Activated T-cell treated with anti-CD3 and anti-CD28 coated beads, Interleukin-2, amount 50 U/mL, for 4 hours (primary cell): ENCODE measurements at places on chromosomes 3 and 15. TPM values are rescaled to one million over a fixed set of nuclear protein-coding genes. Genes with fewer than 3 reads are reported as not detected.

LRRC34 gene
- total RNA-seq = 0.35 TPM

DUOXA2 gene
- total RNA-seq = not detected

DNA sequence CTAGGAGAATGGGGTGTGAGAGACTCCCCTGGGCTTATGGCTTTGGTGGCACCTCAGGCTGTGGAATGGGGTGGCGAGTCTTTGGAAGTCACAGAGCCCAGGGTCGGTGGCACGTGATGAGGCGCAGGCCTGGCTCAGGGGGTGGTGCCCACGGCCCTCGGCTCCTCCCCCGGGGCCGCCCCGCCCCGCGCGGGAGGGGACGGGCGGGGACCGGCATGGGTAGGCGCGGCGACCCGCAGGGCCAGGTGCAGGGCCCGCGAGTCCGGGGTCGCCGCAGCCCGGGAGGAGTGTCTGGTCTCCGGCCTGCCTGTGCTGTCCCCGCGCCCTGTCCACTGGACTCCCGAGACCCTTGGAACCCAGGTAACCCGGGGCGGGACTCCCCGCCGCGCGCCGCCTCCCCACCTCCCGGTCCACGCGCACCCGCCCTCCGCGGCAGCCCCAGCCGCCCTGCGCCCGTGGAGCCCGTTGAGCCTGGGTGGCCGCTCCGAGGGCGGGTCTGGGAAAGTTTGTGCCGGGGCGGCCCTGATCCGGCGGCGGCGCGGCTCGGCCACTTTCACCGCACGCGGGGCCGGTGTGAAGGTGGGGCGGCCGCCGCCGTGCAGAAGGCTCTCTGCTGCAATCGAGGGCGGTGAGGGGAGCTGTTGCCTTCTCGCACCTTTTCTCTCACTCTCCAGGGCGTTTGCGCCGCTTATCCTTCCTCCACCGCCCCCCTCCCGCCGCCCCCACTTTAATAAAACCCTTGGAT, at the start of gene PAQR5:
PAQR5 (plus strand) TSS at position 216 of the 745 bp plus-strand sequence. CDS start 61,169 bp downstream, outside the sequence.
- no peak for DNase-seq

NR2F2 gene
- 0.15 TPM for total RNA-seq

C15orf62 gene
- total RNA-seq = 0.53 TPM

VWA5B2 gene
- 0.16 TPM for total RNA-seq

CFAP91 gene
- total RNA-seq = 0.29 TPM

CCR9 gene
- total RNA-seq = not detected

GRCh38 chr15:80722811-80723210, 27.7 kb downstream of the ABHD17C start:
- DNase-seq = no peak

DNA sequence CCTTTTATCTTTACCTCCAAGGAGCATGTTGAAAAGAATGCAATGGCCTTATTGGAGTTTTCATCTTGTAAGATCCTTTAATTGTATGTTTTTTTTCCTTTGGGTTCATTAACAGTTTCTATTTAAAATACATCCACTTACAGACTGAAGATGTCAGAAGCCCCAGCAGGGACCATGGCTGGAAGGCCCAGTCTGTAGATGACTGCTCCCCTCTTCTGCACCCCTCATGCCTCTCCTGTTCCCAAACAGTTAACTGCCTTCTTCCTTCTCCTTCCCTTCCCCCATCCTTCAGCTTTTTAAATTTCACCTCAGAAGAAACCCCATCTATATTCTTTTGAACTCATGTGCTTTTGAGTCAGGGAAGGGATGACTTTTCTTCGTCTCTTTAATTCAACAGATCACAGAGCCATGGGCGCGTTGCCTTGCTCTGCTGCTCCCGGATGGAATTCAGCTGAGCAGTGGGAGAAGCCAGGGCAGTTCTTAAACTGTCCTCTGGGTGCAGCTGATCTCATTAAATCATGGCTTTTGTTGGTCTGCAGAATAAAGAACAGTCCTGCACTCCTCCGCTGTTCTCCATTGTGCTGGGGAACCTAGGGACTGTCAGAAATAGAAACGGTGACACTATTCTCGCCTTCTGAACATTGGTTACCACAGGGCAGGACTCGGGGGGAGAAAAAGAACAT, 71.5 kb upstream of the EIF1B start:
- DNase-seq = no peak

GRCh38 chr3:58556001-58556400, 19.0 kb upstream of the ACOX2 start:
- DNase-seq = no peak

GPR160 gene
- 2.5 TPM for total RNA-seq

GRCh38 chr3:131794766-131795388, 239.9 kb downstream of the CPNE4 start:
- no peak for DNase-seq

GRCh38 chr3:52507359-52507758, 12.2 kb downstream of the STAB1 start:
- DNase-seq = no peak

DNA sequence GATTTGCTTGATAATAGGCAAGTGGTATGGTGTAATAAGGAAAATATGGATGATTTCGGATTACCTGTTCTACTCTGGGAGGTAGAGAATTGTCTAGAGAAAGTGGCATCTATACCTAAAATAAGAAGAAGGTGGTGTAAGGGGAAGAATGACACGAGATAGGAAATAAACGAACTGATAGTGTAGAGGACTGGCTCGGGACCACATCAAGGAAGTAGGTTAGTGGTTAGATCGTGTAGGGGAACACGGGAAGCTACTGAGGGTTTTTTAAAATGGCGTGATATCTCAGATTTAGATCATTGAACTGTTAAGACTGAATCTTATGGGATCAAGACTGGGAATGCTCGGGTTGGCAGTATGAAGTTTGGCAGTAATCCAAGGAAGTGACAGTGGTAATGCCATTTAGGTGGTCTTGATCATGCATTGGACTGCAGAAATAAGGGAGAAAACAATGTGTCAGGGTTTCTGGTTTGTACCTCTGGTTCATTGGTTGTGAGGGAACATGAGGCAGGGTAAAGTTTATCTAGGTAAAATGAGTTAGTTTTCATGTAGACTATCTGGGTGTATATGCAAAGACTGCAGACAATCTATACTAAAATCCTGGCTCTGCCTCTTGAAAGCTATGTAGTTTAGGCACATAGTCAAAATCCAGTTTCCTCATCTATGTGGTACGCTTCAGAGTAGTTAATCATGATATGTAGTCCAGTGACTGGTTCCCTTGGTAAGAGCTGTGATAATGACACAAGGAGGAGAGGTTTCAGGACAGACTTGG, 7.4 kb downstream of the RPL14 start:
- DNase-seq = no peak

GRCh38 chr15:69704229-69704628, 251.6 kb downstream of the RPLP1 start:
- DNase-seq = no peak

MYO1E gene
- 3.9 TPM for total RNA-seq

- DNase-seq = no peak
Measured at GRCh38 chr3:165383381-165383780, 187.2 kb upstream of the SLITRK3 start.

MESP1 gene
- total RNA-seq = 3.1 TPM

DNA sequence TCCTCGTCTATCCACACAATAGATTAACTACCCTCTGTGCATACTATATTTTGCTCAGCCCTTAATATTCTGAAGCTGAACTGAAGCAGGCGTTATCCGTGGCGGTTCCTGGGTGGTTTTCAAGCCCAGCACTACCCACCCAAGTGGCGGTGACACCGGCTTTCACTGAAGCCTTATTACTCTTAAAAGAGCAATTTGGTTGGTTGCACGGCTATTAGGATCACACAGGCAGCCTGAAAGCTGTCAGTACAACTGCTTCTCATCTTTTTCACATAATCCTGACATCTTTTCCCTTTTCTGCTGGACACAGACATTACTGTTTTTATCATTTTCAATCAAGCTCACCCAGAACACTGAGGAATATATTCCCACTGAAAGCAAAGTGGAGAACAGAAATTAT, 525.3 kb upstream of the ZNF717 start:
- no peak for DNase-seq

- no peak for DNase-seq
Measured at GRCh38 chr3:133910422-133910821, 14.7 kb upstream of the RAB6B start.

RPSA gene
- total RNA-seq = 2,677 TPM

GRCh38 chr3:45538641-45538986, 55.9 kb upstream of the LIMD1 start:
- DNase-seq = no peak

GRCh38 chr3:70854108-70854507, 541.7 kb upstream of the MDFIC2 start:
- DNase-seq = no peak

DNA sequence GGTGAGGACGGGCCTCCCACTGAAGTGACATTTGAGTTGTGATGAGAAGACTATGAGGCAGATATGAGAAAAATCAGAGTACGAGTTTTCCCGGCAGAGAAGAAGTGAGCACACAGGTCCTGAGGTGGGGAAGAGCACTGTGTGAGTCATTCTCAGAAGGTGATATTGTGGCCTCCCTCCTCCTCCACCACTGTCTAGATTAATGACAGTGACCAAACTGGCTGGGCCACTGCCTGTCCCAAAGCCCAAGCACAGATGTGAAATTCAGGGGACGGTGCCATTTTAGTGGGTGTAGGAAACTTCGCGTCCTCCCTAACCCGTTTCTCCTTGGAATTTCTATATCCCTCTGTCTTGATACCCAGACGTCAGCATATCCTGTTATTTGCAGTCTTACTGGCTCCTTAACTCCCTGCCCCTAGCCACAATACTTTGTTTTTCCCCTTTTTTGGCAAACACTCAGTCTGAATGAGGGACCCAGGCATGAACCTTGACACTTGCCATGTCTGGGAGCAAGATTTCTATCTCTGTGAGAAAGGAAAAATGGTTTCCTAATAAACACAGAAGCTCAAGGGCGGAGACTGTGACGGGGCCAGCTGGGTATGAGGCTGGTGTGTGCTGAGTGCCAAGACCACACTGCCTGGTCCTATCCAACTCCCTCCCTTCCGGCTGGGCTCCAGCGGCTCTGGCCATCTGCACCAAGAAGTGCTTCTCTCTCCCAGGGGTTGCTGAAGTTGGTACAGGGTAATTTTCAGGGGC, 15.2 kb downstream of the PRICKLE2 start:
- DNase-seq = no peak

- DNase-seq = no peak
Measured at GRCh38 chr15:81792646-81793045, 253.2 kb downstream of the MEX3B start.

DNA sequence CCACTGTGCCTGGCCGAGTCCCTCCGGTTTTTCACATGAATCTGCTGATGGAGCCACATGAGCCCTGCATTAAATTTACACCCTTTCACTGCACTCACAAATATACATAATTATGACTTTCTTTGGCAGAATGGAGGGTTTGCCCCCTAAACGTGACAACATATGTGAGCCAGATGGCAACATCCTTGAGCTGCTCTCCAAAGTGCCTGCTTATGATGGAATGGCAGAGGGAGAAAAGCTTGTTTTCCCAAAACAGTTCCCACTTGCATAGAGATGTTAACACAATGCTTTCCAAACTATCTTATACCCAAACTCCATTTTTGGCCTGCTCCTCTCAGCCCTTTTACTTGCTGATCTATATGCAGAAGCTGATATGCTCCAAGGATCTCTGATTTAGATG, 54.9 kb downstream of the ABCC5 start:
- no peak for DNase-seq

GRCh38 chr15:32704395-32704981, 13.3 kb upstream of the GREM1 start:
- no peak for DNase-seq

- DNase-seq = peak; percentile 32
Measured at GRCh38 chr3:109806929-109807328, 469.6 kb upstream of the DPPA4 start.

GRCh38 chr15:83012076-83012426, 612 bp upstream of the C15orf40 start:
- DNase-seq = no peak

DNA sequence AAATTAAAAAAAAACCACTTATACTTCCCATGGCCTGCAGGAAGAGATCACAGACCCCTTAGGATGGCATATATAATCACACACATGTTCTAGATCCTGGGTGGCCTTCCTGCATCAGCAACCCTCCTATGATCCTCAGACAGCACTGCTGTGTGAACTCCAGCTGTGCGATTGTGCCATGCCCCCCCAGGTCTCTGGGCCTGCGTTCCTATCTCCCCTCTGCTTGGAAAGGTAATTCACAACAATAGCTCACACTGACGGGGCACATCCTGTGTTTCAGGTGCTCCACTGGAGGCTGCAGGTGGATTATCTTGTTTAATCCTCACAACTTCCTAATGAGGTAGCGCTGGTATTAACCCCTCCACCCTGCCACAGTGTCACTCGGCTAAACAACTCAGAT, 71.2 kb upstream of the GLCE start:
- no peak for DNase-seq

GRCh38 chr3:109597444-109597843, 260.1 kb upstream of the DPPA4 start:
- no peak for DNase-seq

TTLL13 gene
- 0.95 TPM for total RNA-seq

NOP10 gene
- total RNA-seq = 327 TPM

- no peak for DNase-seq
Measured at GRCh38 chr3:77746892-77747291, 707.0 kb downstream of the ROBO2 start.
